ENCODE measurements at places on chromosomes 3 and 15. TPM values are rescaled to one million over a fixed set of nuclear protein-coding genes. Genes with fewer than 3 reads are reported as not detected.

Gene AEN
- total RNA-seq: 41.1 TPM

Gene FSIP1
- total RNA-seq: 1.5 TPM

Gene CHRM5
- under 0.01 TPM for total RNA-seq

Gene A4GNT
- total RNA-seq: not detected

Gene CCNB2
- 4.6 TPM for total RNA-seq

Gene GOLGA8O
- 2.9 TPM for total RNA-seq

Gene SH3GL3
- total RNA-seq: 0.16 TPM

Gene MUSTN1
- not detected for total RNA-seq

Gene MINAR1
- 0.63 TPM for total RNA-seq

Gene TRPM1
- not detected for total RNA-seq

Gene CAMKV
- not detected for total RNA-seq
